ENCODE measurements at places on chromosomes 11 and 22. TPM values are rescaled to one million over a fixed set of nuclear protein-coding genes. Genes with fewer than 3 reads are reported as not detected.

Gene MMP1
- not detected for total RNA-seq

DNA sequence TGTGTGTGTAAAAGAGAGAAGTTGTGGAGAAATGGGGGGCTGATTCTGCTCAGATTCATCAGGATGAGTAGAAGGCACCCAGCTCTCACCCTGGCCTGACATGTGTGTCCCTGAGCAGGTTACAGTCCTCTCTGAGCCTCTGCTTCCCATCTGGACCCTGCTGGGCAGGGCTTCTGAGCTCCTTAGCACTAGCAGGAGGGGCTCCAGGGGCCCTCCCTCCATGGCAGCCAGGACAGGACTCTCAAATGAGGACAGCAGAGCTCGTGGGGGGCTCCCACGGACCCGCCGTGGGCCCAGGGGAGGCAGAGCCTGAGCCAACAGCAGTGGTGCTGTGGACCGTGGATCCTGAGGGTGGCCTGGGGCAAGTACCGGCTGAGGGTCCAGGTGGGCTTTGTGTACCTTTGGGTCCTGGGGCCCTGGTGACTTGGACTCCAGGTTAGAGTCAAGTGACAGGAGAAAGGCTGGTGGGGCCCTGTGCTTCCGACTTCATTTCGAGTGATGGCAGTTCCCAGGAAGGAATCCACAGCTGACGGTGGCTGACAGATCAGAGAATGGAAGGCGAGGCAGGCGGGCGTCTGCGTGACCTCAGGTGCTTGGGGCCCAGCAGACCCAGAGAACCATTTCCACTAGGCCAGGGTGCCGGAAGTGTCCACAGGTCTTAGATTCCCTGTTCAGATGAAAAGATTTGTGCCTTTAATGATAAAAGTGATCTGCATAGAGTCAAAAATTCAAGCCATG is 21.9 kb downstream of the NEAT1 start:
- DNase-seq, result no peak

Gene ANKK1
- 2.1 TPM for total RNA-seq

GRCh38 chr11:105858841-105859240 is 163.2 kb downstream of the MSANTD4 start:
- DNase-seq, result no peak

- no peak for DNase-seq
Observed at GRCh38 chr11:3796801-3797328, 489 bp downstream of the NUP98 start.

Gene CD59
- 162 TPM for total RNA-seq

DNA sequence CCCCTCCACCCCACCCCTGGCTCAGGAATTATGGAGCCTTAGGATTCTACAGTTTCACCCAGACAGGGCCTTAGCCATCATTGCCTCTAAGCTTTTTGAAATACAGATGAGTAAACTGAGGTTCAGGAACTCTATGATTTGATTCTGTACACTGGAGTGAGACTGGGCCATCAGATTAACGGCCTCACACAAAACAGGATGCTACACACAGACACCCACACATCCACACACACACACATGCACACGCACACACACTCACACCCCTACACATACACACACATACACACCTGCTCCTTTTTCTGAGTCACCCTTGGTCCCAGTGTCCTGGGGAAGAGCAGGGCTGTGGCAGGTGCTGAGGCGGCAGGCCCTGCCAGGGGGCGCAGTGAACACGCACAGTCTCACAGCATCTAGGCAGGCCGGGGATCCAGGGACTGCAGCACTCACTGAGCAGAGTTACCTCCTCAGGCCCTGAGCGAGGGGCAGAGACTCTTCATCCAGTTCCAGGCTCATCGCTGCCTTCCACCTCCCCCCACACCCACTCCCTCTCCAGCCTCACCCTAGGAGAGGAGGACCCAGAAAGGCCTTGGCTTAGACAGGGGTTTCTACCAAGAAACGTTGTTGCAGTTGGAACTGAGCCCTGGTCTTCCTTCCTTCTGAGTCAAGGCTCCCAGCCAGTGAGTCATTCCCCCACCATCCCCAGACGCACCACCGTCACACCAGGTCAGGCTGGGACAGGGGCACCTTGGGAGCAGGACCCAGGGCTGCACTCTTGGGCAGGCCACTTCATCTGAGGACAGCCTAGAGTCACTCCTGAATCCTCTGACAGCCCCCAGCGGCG is 89.8 kb upstream of the PARVA start:
- DNase-seq, result no peak

DNA sequence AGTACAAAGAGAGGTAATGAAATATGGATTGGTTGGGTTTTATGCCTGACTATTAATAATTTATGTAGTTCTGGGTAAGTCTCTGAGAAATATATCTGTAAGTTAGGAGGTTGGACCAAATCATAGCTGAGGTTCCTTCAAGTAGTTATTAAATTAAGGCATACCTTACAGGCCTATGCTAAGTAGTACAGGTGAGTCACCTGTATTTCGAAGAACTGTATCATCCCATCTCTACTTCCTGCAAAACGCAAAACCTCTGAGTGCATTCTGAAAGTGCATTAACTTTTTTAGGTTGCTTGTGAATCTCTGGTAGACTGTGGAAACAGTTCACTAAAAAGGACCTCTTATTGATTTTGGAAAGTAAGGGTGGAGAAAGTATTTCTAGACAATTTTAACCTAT is 37.1 kb downstream of the APOL5 start:
- no peak for DNase-seq
